ENCODE measurements at places on chromosomes 3 and 15.
A peak's percentile ranks its signal among the peaks of the same experiment; 100 is the strongest.

DNA sequence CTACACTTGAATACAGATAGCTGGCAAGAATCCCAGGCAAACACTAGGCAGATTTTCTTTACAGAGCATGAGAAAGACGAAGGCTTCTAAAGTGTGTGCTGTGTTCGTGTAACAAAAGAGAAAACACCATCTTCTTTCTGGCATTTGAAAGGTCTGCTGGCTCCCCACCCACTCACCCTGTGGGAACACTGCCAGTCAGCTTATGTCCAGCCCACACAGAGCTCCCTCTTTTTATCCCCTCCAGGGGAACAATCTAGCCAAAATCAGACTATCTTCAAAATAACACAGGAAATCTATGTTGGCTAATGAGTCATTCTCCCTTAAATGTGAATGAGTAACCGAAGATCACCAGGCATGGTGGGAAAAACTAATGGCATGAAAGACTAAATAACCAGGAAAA, 45.6 kb upstream of the PAQR5 start:
- no peak for DNase-seq

GRCh38 chr15:75230016-75230343, 28.2 kb upstream of the GOLGA6C start:
- DNase-seq: no peak

DNA sequence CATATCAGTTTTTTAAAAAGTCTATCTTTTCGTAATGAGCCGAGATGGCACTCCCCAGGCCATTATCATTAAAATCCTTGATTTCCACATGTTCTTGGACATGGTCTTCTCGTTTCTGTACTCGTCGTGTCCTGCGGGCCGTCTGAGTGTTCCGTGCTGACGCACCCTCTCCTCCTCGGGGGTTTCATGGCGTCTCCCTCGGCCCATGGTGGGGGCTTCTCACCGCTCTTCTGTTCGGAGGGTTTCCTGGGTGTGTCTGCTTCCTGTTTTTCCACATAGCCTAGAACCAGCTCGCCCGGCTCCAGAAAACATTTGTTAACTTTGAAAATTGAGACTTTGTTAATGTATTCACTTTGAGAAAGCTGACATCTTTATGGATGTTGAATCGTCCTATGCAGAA, 92.7 kb downstream of the VGLL4 start:
- DNase-seq: no peak

- no peak for DNase-seq
These were observed 162.7 kb downstream of the GMNC start for GRCh38 chr3:190699776-190700175.

- DNase-seq: no peak
These were observed 16.0 kb downstream of the FBLN2 start for GRCh38 chr3:13564751-13565560.

DNA sequence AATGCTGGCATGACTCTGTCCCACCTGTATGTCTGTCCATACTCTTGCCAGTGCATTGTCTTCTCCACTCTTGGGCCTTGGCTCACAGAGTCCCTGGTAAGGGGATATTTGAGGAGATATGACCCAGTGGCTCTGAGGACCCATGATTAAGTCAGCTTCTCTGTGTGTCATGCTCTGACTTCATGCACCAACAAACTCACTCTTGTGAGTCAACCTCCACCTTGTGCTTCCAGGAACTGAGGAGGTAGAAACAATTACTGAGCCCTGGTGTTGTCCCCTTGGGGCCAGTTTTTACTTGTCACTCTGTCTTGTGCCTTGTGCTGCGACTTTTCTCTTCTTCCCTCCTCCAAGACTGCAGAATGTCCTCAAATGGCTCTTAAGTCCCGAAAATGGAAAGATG, 127.1 kb downstream of the ABHD5 start:
- no peak for DNase-seq

GRCh38 chr3:194251007-194251406, 100.1 kb downstream of the CPN2 start:
- no peak for DNase-seq

DNA sequence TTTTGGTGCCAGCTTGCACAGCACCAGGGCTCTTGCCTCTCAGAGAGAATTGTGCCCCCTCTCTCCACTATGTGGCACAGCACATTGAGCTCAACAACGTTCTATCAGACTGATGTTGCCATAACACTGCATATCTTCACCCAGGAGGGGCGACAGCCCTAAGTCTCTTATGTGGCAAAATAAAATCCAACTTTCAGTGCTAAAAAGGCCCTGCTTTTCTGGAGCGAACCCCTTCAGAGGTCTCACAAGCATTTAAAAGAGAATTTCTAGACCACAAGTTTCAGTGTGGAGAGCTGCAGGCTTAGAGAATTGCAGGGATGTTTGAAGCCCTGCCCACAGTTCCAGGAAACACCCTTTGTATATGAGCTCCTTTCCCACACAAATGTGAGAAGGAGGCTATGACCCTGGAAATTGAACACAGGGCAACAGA, 85.5 kb downstream of the LIPC start:
- DNase-seq: no peak

- no peak for DNase-seq
These were observed 172.6 kb downstream of the GOLGA6L6 start for GRCh38 chr15:20368974-20369373.

DNA sequence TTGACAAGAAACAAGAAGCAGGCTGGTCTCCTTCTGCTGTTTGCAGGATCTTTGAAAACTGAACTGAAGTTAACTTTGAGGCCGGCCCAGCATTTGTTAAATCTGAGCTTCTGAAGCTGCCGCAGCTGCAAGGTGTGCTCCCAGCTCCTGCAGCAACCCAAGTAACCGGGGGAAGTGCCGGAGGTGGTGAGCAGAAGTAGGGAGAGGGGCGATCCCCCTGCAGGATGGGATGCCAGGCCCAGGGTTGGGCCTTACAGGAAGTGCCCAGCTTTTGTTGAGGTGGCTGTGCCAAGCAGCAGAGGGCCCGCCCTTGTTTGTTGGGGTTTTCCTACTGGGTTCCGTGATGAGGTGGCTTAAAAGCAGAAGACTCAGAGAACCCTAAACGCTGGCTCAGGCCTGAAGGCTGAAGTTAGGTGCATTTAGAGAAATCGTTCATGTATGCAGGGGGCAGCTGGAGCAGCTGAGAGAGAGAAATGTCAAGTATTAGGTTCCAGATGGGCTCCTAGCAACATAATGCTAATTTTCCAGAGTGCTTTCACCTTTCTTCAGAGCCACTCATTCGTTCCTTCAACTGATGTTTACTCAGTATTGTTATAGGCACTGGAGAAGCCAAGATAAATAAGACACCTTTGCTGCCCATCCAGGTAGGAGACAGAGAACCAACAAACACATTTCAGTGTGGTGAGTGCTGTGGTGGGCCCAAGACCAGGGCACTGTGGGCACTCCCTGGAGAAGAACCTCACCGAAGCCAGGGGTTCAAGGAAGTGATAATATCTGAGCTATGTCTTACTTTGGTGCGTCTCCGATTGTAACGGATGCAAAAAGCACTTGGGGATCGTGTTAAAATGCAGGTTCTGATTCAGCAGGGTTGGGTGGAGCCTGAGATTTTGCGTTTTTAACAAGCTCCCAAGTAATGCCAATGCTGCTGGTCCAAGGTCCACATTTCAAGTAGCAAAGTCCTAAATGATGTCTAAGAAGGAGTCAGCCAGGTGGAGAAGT, 42.2 kb upstream of the PLCL2 start:
- peak; percentile 30 for DNase-seq

GRCh38 chr3:33315826-33316225, 38.6 kb downstream of the FBXL2 start:
- no peak for DNase-seq

GRCh38 chr3:57977818-57978235, 30.4 kb upstream of the FLNB start:
- no peak for DNase-seq

DNA sequence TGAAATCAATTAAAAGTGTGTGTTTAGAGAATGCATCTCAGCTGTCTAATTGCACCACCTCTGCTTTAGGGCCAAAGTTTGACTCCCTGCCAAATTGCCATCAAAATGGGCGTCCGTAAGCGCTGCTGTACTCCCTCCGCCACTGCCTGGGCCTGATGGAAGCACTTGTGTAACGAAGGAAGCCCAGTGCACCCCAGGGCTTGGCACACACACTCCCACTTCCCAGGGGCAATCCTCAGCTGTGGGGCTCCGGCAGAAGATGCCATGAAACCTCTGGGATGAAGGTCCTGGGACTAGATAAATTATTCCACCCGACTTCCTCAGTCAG, 137.8 kb downstream of the RORA start:
- no peak for DNase-seq

- no peak for DNase-seq
These were observed 39.7 kb downstream of the FGF12 start for GRCh38 chr3:192687488-192688152.

- no peak for DNase-seq
These were observed 14.4 kb upstream of the CDC25A start for GRCh38 chr3:48202632-48203031.

Data from stimulated activated CD8-positive, alpha-beta memory T cell treated with anti-CD3 and anti-CD28 coated beads, Interleukin-4, amount 100 ng/mL, for 1 hour (primary cell).